ENCODE measurements at places on chromosomes 12 and 14.
A peak's percentile ranks its signal among the peaks of the same experiment; 100 is the strongest.

GRCh38 chr12:124732275-124733075 is 131.2 kb downstream of the SCARB1 start:
- DNase-seq = no peak

DNA sequence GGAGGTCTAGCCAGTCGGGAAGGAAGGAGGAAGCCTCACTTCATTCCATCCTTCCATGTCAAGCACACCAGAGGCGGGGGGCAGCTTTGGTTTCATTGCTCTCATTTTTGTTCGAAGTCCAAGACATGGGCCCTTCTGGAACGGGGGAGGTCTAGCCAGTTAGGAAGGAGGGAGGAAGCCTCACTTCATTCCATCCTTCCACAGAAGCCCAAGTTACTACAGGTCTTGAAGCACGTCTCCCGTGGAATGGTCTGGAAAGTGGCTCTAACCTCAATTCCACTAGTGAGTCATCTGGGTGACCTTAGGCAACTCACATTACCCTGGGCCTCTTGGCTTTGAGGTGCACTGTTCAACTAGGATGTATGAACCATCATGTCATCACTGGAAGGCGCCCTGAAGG is 156.3 kb downstream of the NTF3 start:
- no peak for DNase-seq

GRCh38 chr14:43481864-43482263 is 1025.2 kb downstream of the FSCB start:
- no peak for DNase-seq

DNA sequence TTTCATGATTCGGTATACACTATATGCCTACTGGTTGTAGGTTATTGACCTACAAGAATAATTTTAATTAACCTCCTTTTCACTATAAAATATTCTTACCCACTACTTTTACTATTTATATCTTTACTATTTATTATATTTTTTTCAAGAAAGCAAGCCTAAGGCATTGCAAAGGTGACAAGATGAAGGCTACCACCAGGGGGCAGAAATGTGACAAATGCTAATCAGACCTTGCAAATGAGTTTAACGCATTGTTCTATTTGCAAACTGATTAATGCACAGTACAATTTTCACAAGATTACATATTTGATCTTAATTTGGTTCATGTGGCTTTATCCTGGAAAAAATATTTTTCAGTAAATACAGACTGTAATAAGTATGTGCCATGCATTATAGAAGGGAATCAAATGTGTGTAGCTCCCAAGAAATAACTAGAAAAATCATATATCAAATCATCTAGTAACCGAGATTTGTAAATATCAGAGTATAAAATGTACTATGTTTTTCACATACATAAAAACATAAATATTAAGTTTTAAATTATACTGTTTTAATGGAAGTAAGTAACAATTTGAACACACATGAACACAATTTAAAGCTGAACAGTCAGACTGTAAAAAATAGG is 107.0 kb downstream of the ADAMTS20 start:
- peak; percentile 75 for DNase-seq

DNA sequence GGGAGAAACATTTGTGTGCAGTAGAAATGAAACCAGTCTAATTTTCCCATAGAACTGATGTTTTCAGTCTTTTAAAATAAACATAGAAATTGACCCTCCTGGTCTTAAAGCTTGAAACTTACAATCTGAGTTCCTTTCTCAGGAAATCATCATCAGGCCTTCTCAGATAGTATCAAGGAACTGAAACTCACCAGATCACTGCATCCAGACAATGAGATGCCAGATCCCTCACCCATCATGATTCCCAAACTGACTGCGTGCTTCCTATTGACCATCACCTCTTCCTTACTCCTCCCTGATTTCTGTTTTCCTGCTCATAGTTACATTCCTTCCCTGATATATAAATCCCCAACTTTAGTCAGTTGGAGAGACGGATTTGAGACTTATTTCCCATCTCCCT is 195.0 kb upstream of the AMIGO2 start:
- no peak for DNase-seq

DNA sequence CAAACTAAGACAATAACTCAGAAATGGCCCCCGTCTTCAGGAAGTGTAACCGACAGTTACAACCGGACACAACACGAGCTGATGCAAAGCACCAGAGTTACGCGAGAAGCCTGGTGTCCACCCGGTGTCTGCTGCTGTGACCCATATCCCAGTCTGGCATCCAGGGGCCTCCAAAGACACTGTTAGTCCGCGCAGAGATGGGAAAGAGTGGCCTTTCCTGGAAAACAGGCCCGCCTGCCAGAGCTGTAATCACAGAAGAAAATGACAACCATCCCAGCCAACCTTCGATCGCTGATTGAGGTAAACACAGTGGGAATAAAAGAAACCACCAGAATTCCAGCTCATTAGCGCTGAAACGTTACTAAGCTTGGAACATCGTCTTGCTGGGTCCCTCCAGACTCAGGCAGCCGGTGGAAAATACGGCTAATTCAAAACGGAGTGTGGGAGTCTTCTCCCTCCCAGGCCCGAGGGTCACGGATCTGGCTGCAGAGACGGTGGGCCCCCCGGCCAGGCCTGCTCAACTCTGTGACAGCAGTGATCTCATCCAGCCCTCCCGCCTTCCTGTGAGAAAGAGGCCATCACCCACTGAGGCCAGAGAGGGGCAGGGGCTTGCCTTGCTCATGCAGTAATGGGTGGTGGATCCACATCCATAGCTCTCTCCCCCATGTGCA is 273.9 kb upstream of the RTL1 start:
- DNase-seq = no peak

- DNase-seq = no peak
Measured at GRCh38 chr14:103233328-103233727, 100.7 kb upstream of the EIF5 start.

DNA sequence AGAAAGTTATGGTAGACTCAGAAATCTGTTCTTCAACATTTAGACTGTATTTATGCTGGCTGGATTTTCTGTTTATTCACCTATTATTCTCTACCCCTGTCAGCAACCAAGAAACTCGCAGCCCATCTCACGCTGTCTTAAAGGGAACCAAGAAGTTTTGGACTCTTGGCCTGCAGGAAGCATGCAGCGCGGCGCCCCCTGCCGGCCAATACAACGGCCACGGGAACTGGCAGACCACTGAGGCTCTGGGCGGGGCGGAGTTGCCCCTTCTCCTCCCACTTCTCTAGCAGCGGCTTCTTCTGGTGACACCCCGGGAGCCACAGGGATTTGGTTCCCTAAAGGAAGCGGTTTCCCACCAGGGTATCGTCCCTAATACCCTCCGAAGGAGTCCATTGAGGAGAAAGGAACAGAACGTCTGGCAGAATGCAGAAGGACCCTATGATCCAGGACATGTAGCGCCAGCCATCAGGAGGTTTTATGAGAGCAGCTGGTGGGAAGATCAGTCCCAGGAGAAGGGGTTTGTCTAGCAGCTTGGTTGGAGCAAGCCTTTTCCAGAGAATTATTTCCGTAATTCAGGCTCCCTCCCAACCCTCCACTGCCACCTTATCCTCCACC is 21.0 kb upstream of the RNASE2 start:
- peak; percentile 63 for DNase-seq

DNA sequence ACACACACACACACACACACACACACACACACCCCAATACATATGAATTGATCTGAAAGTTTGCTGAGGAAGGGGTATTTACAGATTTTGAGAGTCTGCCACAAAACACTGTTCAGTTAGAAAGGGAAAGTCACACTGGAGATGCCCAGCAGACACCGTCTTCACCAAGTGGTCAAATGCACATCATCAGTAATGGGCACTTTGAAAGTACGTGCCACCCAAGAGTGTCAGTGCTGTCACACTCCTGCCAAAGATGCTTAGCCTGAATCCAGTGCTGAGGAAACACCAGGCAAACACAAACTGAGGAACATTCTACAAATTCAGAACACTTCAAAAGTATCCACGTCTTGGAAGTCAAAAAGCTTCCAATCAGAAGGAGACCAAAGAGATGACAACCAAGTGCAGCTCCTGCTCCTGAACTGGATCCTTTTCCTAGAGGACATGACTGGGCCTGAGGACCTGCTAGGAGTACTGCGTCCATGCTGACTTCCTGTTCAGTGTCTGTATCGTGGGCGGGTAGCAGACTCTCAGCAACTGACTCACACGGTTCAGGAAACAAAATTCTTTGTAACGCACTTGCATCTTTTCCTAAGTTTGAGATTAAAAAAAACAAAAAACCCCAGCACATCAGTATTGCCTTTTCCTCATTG is 18.6 kb downstream of the PSMC1 start:
- DNase-seq = peak; percentile 55

DNA sequence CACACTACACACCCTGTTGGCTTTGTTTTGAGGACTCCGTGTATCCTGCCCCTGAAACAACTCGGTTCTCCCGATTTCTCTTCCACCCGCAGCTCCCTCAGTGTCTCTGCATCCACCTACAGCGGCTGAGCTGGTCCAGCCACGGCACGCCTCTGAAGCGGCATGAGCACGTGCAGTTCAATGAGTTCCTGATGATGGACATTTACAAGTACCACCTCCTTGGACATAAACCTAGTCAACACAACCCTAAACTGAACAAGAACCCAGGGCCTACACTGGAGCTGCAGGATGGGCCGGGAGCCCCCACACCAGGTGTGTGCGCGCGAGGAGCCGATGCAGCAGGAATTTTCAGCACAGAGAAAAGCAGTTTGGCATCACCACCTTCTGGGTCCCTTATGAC is 10.5 kb downstream of the ALKBH2 start:
- DNase-seq = no peak

DNA sequence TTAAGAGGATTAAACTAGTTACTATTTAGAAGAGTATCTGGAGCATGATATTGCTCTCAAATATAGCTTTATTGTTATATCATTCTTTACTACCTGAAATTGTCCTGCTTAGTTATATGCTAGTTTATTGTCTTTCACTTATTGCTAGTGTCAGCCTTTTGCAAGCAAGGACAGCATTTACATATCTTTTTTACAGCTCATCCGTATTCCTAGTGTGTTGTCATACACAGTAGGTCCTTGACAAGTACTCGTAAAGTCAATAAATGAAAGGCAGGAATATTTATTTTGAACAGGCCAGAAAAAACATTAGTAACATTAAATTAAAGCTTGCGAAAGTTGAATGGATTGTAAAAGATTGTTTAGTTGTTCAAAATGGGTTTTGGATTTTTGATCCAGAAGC is 35.0 kb downstream of the CRADD start:
- DNase-seq = no peak

GRCh38 chr12:52600071-52600470 is 1.2 kb downstream of the KRT72 start:
- no peak for DNase-seq

DNA sequence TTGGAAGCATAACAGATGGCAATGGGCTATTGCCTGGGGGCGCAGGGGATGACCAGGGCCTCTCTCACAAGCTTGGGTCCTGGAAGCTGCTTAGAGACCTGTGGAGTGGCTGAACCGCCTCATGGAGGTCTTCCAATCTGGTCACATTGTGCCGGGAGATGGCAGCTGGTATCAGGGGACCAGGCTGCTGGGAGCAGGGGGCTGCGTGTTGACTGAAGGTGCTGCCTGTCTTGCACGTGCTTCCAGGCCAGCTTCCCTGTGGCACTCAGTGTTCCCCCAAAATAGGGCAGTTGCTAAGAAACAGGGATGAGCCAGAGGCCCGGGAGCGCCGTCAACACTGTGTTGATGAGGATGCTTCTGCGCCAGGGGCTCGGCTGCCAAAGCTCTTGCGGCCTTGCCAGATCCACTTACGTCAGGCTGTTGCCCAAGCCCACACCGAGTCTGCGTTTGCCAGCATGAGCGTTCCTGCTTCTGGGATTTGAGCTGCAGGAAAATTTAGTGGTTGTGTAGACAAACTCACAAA is 39.8 kb downstream of the ELK3 start:
- DNase-seq = no peak

- no peak for DNase-seq
Measured at GRCh38 chr14:85402569-85403162, 127.3 kb upstream of the FLRT2 start.

- no peak for DNase-seq
Measured at GRCh38 chr14:100542619-100543205, 44.5 kb downstream of the BEGAIN start.

GRCh38 chr14:36254020-36254624 is 66.3 kb downstream of the MBIP start:
- no peak for DNase-seq

DNA sequence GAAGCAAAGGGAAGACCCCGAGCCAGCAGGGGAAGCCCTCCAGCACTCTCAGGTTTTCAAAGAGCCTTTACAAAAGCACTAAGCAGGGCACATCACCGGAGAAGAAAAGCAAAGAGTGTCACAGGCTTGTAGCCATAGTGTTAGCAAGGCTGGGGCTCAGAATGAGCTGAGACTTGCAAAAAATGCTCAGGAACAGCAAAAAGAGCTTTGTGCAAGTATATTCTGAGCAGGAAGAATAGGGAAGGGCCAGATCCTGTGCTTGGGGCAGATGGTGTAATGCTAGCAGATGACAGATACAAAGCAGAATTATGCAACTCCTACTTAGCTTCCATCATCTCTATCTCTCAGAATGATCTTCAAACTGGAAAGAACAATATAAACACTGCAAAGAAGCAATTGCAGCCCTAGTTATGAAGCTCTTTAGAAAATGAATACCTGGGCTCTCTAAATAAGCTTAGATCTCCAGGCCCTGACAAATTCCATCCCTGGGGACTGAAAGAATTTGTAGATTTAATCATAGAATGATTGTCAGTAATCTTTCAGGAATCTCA is 23.7 kb upstream of the PARP11 start:
- no peak for DNase-seq

DNA sequence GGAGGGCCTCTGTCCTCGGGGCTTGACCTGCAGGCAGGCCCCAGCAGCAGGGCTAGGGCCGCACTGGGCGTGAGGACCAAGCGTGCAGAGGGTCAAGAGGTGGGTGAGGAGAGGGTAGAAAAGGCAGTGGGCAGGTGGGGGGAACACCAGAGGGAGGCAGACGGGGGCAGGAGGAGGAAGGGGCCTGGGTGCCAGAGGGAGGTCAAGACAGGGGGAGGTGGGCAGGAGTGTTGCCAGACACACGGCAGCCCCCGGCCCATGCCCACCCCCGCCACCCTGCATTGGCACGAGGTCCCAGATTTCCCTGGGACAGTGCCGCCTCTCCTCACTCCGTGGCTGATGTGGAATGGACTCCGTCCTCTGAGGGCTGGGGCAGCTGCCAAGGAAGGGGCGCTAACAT is 8.2 kb downstream of the TMEM121 start:
- DNase-seq = no peak

DNA sequence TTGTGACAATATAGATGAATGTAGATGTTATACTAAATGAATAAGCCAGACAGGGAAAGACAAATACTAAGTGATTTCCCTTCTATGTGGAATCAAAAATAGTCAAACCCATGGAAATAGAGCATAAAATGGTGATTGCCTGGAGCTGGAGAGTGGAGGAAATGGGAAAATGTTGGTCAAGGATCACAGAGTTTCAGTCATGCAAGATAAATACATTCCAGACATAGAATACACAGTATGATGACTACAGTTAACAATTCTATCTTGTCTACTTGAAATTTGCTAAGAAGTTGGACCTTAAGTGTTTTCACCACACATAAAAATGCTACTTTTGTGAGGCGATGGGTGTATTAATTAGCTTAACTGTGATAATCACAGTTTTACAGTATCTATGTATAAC is 1182.7 kb downstream of the AACS start:
- DNase-seq = no peak
